ENCODE measurements at places on chromosomes 4 and X.

GRCh38 chr4:165505958-165506837 lies 127.4 kb downstream of the CPE start:
- DNase-seq: peak; percentile 62

DNA sequence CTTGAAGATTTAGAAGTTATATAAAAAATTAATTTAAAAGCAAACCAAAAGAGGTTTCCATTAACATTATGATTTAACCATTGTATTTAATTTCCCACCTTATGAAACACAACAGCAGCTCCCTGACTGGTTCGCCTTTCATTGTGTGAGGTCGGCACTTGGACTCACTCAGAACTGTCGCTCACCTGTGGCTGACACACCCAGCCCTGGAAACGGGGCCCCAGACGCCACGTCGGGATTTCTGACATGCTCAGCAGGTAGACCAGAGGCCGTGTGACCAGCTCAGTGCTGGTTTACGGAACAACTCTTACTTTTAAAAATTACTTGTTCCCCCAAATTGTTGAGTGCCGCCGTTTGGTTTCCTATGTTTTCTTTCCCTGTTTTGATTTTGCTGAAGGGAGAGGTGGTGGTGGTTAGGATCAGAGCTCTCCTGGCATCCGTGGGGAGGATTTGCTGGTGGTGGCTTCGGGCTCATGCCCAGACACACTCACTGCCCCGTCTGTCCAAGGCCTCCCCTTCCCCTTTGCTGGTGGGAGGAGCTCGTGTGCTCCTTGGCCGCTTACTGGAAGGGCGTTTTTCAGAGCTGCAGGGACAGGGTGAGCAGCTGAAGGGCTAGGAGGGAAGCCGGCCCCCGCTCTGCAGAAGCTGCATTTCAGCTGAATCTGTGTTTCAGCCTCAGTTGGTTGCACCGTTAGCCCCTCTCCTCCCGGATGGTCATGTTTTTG lies 59.2 kb downstream of the CPLX1 start:
- no peak for DNase-seq

DNA sequence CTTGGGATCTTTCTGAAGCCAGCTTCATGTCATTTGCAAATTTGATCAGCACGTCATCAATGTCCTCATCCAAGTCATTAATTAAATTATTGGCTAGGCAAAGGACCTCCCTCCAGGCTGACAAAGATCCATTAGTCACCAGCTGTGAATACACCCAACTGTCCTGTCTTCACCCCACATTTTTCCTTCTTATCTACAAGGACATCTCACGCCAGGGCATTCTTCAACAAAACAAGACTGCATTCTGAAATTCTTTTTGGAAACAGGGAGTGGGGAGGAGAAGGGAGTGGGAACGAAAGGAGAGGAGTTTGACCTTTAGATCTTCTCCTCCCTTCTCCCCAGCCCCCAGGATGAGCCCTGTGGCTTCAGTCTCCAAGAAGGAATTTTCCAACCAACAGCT lies 32.7 kb downstream of the NLGN3 start:
- DNase-seq: no peak

- DNase-seq: no peak
Measured at GRCh38 chrX:105752338-105752956, 69.9 kb upstream of the NRK start.

GRCh38 chr4:168279556-168279955 lies 39.0 kb downstream of the DDX60 start:
- no peak for DNase-seq

DNA sequence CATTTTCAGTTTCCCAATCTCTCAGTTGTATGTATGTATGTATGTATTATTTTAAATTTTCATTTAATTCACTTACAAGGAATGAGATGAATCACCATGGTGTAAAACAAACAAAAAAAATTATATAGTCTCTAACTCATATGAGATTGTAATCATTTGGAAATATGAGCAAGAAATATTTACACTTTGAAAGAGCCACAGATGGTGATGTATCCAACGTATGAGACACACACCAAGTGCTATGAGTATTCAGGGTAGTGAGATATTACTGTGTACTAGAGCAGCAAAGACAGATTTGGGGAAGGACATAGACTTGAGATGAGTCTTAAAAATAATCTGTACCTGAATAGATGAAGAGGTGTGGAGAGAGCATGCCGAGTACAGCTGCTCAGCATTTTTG lies 1154.4 kb downstream of the RAPGEF2 start:
- DNase-seq: no peak
